ENCODE measurements at places on chromosomes 12 and 14.

DNA sequence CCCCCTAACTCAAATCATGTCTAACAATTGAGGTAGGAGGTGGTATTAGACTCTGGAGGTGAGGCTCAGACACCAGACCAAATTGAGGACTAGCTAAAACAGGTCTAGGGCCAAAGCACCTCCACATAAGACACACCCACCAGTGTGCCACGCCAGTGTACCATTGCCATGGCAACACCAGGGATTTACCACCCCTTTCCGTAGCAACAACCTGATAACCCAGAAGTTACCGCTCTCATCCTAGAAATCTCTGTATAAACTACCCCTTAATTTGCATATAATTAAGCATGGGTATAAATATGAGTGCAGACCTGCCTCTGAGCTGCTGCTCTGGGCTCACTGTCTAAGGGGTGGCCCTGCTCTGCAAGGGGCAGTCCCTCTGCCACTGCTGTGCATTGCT, 57.4 kb upstream of the PPP2R5C start:
- DNase-seq: no peak

GRCh38 chr14:50758305-50758704, 72.7 kb downstream of the NIN start:
- no peak for DNase-seq

DNA sequence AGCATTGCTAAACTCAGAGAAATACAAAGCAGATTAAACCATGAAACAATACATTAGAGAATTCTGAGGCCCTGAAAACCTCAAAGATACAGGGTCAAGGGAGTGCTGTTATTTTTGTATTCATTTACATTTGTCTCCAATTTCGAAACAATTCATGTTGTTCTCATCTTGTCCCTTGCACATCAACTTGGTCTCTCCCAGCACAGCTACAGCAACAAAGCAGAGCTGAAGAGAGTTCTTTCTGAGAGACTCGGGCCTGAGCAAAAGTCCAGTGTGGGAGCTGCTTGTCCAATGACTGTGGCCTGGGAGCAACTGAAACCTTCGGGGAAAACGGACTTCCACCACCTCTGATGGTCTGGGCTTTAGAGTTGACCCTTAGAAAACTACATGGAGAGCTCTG, 79.4 kb upstream of the CDKN3 start:
- no peak for DNase-seq

DNA sequence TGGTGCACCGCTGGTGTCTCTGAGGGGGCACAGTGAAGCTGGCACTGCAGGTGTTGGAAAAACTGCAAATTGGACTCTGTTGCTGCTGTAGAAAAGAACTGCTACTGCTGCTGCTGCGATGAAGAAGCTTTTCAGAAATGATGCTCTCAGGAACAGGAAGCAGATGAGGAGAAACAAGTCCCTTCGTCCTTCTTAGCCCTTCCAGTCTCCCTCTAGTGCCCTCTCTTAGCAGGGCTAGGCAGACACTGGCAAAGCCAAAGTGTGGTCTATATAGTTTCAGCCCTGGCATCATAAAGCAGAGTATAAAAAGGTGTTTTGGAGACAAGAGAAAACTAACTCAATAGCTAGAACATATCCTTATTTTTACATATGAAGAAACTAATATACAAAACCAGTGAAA, 174.5 kb downstream of the MYRFL start:
- DNase-seq: no peak

DNA sequence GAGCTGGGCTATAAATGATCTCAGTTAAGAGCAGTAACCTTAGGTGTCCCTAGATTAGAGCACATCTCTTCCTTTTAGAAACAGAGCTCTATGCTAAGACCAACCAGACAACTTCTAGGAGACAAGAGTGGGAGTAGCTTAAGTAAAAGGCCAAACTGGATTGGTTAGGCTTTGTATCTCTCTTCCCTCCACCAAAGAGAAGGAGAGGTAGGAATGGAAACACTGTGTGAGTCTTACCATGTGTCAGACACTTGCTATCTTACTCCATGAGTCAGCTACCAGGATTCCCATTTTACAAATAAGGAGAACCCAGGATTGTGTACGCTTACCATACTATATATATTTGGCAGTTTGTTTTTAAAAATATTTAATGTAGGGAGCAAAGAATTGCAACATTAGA, 122.9 kb downstream of the PAX9 start:
- no peak for DNase-seq

- no peak for DNase-seq
Observed at GRCh38 chr12:45938566-45938965, 51.8 kb downstream of the SCAF11 start.

DNA sequence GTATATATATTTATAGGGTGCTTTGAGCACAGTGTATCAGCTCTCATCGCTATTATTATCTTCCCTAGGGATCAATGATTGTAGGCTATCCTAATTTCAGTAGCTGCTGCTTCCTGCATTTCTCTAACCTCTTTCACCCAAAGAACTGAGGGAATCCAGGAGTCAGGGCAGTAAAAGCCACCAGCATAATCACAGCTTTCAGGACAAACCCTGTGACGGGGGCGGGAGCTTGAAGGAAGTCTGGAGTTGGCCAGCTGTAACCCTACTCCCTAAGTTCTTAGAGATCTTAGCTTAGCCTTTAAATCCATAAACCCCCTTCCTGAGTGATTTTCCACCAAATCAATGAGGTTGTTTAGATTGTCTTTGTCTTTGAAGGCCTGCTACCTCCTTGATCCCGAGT, 33.7 kb downstream of the FLVCR2 start:
- DNase-seq: no peak

- no peak for DNase-seq
Observed at GRCh38 chr12:124030510-124030909, 57.5 kb downstream of the ZNF664 start.

- no peak for DNase-seq
Observed at GRCh38 chr14:21220874-21221477, 48.3 kb downstream of the HNRNPC start.

All from HCT116 (cell line).